Activated CD4-positive, alpha-beta T cell treated with anti-CD3 and anti-CD28 coated beads, Interleukin-2, amount 50 U/mL, for 48 hours (primary cell): ENCODE measurements at places on chromosomes 6 and 20.

DNA sequence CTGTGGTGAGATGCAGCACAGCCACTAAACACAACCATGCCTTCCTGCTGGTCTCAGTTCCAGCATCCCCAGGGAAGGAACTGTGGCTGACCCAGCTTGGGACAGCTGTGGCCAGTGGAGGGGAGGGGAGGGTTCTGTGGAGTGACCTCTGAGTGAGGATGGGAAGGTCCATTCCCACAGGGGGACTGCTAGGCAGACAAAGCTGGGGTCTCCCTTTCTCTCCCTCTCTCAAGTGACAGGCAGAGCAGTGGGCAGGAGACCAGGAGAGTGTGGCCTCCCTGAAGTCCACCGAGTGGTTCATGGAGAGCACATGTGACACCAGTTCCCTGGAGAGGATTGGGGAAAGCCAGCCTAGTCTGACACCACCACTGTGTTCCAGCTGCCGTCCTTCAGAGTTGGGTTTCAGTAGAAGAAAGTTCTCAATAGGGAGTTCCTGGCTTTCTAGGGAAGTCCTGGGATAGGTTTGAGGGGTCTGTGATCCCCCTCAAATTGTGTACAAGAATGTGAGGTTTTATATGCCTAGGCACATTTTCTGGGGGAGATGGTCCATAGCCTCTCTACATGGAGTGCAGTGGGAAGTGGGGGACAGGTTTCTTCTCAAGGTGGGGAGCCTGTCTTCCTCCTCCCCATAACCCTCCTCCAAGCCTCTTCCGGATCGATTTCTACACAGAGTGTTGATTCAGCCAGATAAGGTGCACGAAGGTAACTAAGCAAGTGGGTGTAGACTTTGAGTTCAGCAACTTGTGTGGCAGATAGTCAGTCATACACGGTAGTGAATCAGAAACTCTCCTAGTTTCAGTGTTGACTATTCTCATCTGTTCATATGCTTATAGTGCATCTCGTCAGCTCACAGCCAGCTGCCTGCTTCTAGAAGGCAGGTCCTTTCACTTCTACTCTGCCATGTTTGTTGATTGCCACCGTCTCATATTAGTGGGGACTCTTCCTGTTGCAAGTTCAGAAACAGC is 18.9 kb downstream of the MANBAL start:
- no peak for DNase-seq

- DNase-seq: no peak
These were observed 1235.4 kb upstream of the GJE1 start for GRCh38 chr6:140897349-140897748.

GRCh38 chr6:54194067-54194466 is 82.8 kb downstream of the MLIP start:
- no peak for DNase-seq

- peak; percentile 69 for DNase-seq
These were observed at the start of gene SLC35B2 for GRCh38 chr6:44257025-44257752. Gene SLC35B2 (minus strand): TSS chr6:44257528. CDS start chr6:44257410, 118 bp downstream.

- no peak for DNase-seq
These were observed 35.9 kb downstream of the CDYL start for GRCh38 chr6:4812068-4812467.

- peak; percentile 37 for DNase-seq
These were observed 1.3 kb downstream of the FLOT1 start for GRCh38 chr6:30741063-30741779.

DNA sequence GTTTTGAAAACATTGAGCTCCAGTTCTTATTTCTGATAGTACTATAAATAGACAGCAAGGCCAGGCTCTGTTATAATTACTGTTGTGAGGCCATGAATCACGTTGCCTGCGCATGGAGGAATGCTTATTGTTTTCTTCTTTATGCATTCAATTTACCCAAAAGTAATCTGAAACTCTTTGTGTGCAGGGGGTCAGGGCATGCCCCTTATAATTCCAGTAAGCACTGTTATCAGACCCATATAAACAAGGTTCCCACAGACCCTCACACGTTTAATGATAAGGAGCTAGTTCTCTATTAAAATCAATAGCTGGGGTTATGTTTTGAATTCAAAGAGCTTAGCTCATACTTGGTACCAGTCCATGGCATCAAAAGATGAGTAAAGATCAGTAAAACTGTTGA is 174.8 kb upstream of the ARG1 start:
- DNase-seq: no peak

GRCh38 chr6:72974276-72974675 is 251.0 kb downstream of the KHDC1L start:
- no peak for DNase-seq

- DNase-seq: peak; percentile 51
These were observed 15.4 kb upstream of the IP6K3 start for GRCh38 chr6:33761922-33762629.

DNA sequence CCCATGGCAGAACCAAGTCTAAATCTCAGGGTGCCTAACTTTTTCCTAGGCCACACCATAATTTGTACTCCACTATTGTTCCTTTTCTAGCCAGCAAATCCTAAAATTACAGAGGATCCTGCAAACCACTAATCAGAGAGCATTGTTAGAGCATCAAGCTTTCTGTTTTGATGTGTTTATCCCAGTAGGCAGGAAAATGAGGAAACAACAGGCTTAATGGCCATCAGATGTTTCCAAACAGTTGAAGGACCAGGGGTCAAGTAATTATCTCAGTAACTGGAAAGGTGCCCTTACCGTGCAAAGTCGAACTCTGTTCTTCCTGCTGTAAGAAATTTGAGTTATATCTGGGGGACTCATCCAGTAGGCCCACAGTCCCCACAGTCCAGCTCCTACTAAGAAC is 58.7 kb downstream of the RALY start:
- no peak for DNase-seq

DNA sequence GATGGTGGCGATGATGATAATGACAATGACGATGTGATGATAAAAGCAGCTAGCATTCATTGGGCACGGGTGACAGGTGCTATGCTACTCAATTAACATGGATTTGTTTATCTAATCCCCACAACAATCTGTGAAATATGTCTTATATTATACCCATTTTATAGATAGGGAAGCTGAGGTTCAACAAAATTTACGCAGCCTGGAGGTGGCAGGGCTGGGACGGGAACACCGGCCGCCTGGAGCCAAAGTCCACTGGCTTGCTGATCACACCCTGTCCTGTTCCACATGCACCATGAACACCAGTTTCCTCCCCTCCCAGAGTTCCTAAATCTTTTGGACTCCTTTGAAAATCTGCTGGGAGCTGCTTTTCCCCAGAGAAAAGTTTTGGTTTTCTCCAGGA is 23.0 kb downstream of the RIMS4 start:
- no peak for DNase-seq

DNA sequence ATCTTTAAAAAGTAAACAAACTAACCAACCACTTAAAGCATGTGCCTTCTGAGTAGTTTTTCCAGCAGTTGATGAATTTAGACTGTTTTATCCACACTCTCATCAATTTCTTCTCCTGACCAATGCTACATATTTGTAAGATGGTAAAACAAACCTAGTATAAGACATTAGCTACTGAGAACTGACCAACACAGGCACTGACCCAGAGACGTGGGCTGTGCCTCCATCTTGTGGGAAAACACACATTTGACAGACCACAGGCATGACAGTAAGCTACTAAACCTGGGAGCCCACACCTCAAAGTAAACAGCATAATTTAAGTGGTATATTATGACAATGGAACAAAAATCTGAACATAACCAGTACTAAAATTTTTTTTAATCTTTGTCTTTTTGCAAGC is 121.4 kb upstream of the NRSN1 start:
- DNase-seq: no peak

DNA sequence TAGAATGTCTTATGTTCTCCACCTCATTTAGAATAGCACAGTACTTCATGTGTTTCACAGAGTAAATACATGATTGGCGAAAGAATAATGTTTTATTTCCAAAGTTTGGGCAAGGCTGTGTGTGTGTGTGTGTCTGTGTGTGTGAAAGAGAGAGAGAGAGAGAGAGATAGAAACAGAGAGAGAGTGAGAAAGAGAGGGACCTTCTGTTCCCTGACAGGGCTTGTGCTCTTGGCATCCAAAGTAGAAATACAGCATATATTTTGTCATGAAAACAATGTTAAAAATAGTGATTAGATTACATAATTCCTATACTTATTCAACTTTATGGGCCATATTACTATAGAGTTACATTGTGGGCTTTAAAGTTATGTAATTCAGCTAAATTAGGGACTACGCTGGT is 201.2 kb downstream of the KIF6 start:
- no peak for DNase-seq

GRCh38 chr6:111949546-111949945 is 76.3 kb upstream of the FYN start:
- DNase-seq: no peak

- DNase-seq: no peak
These were observed 114.2 kb upstream of the SSTR4 start for GRCh38 chr20:22920898-22921297.

- DNase-seq: no peak
These were observed 5.0 kb upstream of the GABRR1 start for GRCh38 chr6:89221971-89222711.

DNA sequence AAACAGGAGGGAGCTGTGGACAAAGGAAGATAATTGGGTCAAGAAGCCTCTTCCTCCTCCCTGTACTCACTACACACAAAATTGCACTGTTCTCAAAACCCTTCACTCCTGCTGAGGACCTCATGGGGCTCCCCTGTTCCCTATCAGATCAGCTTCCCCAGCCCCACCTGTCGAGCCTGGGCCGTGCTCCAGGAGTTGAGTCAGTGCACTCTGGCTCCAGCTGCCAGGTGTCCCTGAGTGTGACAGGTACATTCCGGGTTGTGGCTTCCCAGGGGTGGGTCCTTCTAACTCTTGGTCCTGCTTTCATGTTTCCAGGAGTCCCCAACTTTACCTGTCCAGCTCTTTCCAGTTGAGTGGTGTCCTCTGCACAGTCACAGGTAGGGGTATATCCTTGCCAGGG is 8.4 kb downstream of the RAB5IF start:
- DNase-seq: no peak

GRCh38 chr6:16224409-16224808 is 14.0 kb upstream of the GMPR start:
- no peak for DNase-seq

DNA sequence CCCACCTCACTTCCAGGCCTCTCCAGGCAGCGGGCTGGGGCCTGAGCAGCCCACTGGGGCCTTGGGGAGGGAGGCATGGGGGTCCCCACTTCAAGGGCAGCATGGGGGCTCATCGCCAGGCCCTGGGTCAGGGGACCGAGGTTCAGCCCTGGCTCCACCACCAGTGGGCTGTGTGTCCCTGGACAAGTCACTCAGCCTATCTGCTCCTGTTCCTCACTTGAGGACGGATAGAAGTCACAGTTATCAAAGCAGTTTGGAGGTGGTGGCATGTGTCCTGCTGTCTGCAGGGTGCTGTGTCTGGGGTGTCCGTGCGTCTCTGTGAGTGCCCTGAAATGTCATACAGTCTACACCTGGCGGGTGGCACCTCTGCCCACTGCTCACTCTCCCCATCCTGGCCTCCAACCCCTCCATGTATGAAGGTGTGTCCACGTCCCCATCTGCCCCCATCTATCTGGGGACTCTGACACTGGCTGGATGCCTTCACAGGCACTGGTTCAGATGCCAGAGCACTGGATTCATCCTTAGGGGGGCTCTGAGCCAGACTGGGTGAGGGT is 3.6 kb downstream of the EEF1A2 start:
- no peak for DNase-seq

GRCh38 chr6:169451065-169451838 is 197.6 kb upstream of the THBS2 start:
- no peak for DNase-seq

DNA sequence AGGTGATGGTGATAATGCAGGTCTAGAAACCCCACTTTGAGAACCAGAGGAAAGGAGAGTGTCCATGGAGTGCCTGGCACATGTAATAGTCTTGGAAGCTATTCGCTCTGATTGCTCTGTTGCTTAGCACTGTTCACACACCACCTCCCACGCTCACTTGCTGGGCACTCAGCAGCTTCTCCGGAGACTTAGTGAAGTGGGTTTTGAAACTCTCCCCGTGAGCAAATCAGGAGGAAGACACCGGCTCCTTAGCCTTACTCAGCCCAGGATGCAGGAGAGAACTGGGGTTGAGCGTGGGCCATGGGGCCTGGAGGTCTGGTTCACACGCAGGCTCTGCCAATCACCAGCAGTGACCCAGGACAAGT is 22.2 kb downstream of the BMP7 start:
- DNase-seq: no peak

DNA sequence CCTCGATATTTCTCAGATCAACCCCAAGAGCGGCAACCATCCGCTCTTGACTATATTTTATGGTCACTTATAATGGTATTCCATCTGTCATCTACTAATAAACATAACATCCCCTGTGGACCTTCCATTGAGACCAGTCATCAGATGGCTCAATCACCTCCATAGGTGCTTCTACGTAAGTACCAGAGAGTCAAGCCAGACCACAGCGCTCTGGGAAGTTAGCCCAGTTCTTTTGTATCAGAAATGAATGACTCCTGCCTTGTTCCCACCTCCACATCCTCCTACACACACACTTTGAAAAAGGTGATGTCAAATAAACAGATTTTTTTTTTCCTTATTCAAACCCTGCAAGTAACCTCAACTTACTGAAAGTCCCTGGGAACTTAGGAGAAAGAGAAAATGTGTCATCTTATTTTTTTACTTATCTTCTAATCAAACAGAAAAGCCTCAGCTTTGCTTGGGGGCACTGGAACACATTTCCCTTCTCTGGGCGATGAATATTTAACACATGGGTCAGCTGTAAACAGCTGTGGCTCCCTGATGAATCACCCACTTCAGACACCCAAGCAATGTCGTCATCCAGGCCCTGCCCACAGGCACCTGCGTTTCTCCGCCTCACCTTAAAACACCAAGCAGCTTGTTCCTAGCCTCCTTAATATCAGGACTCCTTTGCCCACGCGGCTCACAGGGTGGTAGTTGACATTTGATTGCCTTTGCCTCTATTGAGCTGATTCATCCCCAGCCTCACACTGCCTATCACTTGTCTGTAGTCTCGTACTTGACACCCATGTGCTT is 121.4 kb upstream of the LY86 start:
- no peak for DNase-seq

DNA sequence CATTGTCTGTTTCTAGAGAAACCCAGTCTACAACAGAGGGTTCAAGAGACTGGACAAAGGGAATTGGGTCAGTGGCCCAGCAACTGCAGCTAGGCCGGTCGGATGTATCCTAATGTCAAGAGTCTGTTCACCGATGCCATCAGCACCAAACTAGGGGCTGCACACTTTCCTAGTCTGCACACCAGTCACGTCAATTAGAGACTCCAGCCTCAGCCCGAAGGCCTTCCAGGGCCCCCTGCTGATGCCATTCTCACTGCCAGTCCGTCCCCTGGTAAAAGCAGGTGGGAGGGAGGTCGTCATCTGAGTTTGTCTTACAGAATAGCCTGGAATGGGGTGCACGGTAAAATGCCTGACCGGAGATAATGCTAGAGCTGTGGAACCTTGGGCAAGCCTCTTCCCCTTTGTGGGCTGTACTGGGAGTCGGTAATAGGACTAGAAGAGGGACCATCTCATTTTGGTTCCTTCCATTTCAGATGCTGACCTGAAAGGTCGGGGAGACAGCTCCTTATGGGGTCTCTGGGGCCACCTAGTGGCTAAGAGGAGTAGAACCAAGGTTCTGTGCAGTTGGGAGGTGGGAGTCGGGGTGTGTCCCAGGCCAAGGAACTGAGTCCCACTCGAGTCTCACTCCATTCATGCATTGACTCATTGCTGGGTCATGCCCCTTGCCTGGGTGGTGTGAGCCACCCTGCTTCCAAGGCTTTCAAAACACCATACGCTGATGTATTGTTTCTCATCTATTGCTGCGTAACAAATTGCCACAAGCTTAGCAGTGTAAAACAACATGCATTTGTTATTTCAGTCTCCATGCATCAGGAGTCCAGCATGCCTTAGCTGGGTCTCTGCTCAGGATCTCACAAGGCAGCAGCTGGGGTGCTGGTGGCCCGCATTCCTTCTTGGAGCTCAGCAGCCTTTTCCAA is 5.1 kb downstream of the SOX12 start:
- DNase-seq: peak; percentile 51
